Activated CD8-positive, alpha-beta memory T cell treated with anti-CD3 and anti-CD28 coated beads for 1 hour (primary cell): ENCODE measurements at places on chromosomes 3 and 15.

- DNase-seq = no peak
These were observed 400.9 kb upstream of the ATP11B start for GRCh38 chr3:182392182-182392937.

- no peak for DNase-seq
These were observed 10.2 kb downstream of the ACKR2 start for GRCh38 chr3:42819351-42819965.

DNA sequence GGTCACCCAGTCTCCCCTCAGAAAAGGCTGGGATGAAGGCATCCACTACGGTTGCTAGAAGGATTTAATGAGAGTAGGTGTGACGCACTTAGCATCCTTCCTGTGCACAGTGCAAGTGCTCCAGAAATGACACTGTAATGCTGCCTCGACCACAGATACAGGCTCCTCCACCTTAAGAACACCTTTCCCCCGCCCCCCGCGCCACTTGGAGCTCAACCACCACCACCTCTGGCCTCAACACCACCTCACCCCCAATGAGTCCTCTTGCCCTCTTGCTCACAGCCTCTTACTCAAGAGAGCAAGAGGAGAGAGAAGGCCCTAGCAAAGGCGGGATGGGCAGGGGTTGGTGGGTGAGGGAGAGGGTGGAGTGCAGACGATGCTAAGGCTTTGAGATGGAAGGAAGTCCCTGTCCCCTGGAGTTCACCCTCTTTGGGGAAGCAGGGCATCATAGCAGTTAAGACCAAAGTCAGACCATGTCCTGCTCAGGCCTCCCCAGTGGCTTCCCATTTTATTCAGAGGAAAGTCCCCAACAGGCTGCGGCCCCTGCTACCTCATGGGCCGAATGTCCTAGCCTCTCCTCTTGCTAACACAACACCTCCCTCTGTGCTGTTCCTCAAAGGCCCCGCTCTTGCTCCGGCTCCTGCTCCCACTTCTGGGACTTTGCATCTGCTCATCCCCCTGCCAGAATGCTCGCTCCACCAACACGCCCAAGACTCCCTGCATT lies 8.3 kb downstream of the STARD5 start:
- no peak for DNase-seq

- DNase-seq = no peak
These were observed 93.8 kb upstream of the PDZRN3 start for GRCh38 chr3:73718326-73719110.

- DNase-seq = no peak
These were observed 47.8 kb downstream of the LRRK1 start for GRCh38 chr15:100966997-100967396.

- no peak for DNase-seq
These were observed 15.6 kb upstream of the PRTG start for GRCh38 chr15:55758580-55758986.

DNA sequence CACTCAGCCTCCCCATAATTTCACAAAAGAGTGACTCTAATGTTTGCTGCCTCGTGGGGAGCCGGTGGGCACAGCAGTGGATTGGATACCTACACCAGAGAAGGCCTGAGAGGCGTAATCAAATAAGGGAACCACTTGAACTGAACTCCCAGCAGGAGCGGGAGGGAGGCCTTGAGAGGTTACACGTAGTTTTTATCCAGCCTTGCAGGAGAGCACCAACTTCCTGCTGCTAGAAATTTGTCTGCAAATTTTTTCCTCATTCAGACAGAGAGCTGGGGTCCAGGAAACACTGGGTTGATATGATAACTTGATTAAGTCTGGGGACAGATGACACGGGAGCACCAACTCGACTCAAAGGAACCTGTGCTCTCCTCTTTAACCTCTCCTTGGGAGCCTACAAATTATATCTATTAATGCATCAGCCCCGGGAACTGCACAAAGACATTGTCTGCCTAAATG lies 69.8 kb downstream of the HES1 start:
- DNase-seq = no peak

GRCh38 chr3:66297900-66298299 lies 77.1 kb downstream of the SLC25A26 start:
- no peak for DNase-seq

GRCh38 chr15:26023231-26023630 lies 160.1 kb upstream of the ATP10A start:
- DNase-seq = no peak

DNA sequence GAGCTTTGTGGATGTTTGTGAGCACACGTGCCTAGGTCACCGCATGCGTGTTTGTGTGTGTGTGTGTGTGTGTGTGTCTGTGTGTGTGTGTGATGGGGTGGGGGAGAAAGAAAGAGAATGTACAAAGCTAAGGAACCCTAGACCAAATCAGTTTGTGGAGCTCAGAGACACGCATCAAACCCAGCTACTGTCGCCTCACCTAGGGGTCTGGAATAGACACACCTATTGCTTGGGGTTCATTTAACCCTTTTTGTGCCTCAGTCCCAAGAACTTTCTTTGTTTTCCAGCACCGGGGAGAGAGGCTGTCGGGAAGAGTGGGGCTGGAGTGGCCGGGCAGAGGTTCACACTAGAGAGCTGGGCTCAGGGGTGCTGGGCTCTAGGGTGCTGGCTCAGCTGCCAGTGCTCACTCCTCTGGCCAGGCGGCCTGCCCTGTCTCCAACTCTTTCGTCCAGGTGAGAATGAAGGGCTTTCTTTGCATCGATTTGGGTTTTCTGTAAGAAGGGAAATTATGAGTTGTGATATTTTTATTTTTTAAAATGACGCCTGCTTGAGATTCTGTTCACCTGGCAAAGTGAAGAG lies 221.6 kb downstream of the MEIS2 start:
- no peak for DNase-seq

DNA sequence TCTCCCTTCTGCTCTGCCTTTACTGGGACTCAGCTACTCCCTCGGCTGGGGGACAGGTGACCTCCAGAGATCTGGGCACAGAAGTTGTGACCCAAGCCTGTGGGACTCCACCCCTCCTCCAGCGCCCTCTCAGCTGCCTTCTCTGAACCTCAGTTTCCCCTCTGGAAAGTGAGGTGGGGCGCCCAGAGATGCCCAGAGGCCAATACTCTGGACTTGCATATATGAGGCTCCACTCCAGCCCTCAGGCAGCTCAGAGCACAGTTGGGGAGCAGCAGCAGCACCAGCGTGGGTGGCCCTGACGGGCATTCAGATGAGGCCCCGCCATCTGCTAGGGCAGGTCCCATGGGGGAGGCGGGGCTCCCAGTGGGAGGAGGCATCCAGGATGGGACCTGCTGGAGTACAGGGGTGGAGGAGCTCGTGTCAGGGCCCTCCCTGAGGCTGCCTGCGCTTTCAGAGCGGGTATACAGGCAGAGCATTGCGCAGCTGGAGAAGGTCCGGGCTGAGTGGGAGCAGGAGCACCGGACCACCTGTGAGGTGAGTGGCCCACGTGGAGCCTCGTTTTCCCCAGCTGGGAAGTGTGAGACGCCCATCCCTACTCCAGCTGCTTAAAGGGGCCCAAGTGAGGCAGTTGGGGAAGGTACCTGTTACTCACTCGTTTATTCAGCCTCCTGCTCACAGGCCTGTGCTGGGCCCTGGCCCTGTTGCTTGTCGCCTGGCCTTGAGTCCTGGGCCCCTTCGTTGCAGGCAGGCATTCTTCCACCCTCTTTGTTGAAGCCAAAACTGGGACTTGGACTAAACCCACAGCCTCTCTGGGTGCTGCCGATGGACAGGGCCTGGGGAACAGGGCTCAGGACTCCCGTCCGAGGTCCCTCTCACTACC lies 35.4 kb downstream of the PSTPIP1 start:
- DNase-seq = no peak

DNA sequence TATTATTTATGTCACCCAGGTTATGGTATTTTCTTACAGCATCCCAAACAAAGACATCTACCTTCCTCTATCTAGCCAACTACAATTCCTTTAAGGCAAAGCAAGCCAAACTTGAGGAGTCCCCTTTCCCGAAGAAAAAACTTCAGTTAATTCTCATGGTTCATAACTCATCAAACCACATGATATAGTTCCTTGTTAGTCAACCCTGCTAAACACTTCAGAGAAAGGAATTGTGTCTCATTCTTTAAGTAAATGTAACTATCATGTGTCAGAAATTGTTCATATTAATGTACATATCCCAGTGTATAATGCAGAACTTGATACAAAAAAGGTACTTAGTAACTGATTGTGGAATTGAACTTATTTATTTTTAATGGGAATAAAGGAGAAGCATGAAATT lies 44.4 kb downstream of the ST3GAL6 start:
- no peak for DNase-seq

GRCh38 chr3:170689296-170689829 lies 103.5 kb upstream of the SLC7A14 start:
- no peak for DNase-seq

GRCh38 chr15:68821190-68821840 lies 620 bp upstream of the ANP32A start:
- DNase-seq = no peak

GRCh38 chr15:51403072-51403878 lies 61.8 kb downstream of the GLDN start:
- DNase-seq = no peak

DNA sequence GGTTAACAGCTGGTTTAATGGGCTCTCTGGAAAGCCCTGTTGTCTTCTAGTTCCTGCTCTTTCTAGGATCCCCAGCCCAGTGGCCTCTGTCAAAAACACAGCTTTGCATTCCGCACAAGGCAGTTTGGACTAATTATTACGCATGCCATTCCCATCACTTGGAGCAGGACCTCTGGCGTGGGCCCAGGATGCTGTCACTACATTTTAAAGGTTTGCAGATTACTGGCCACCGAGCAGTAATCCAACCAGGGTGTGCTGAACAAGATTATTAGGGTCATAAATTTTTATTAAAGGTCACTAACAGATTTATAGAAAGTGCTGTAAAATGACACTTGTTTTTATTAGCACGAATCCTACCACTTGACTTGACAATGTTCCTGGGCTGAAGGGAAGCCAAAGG lies 143.6 kb upstream of the SLC6A11 start:
- DNase-seq = no peak

- no peak for DNase-seq
These were observed 562 bp downstream of the CGGBP1 start for GRCh38 chr3:88058306-88058580.

DNA sequence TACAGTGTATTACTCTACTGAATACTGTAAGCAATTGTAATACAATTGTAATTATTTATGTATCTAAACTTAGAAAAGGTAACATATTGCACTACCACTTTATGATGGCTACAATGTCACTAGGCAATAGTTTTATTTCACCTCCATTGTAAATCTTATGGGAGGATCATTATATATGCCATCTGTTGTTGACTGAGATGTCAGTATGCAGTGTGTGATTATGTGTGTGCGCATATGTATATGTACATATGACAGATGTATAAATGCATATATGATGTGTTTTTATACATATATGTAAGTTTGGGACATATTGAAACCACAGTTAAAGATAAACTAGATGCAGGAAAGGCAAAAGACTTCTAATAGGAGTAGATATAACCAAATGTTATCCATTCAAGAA lies 8.5 kb downstream of the IGSF10 start:
- DNase-seq = no peak

DNA sequence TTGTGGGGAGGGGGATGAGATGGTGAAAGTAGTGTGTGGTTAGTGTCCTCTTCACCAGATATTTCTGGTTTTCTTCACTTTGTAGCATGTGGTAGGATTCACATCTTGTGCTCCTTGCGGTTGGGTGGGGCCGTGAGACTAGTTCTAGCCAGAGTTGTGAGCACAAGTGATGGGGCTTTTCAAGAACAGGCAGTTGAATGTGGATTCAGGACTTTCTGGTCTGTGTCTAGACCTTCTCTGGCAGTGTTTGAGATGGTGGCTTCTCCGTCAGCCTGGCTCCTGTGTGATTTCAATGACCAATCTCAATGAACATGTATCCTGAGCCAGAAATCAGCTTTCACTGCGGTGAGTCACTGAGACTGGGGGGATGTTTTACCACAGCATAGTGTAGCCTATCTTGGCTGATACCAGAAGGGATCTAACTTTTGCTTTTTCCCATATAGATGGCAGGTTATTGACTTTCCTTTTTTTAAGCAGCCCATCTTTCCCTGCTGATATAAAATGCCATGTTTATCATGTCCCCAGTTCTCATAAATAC lies 82.6 kb downstream of the RPLP1 start:
- no peak for DNase-seq

- no peak for DNase-seq
These were observed 830 bp downstream of the SEMA4B start for GRCh38 chr15:90201944-90202375.

GRCh38 chr3:54818942-54819341 lies 108.9 kb downstream of the LRTM1 start:
- DNase-seq = no peak

DNA sequence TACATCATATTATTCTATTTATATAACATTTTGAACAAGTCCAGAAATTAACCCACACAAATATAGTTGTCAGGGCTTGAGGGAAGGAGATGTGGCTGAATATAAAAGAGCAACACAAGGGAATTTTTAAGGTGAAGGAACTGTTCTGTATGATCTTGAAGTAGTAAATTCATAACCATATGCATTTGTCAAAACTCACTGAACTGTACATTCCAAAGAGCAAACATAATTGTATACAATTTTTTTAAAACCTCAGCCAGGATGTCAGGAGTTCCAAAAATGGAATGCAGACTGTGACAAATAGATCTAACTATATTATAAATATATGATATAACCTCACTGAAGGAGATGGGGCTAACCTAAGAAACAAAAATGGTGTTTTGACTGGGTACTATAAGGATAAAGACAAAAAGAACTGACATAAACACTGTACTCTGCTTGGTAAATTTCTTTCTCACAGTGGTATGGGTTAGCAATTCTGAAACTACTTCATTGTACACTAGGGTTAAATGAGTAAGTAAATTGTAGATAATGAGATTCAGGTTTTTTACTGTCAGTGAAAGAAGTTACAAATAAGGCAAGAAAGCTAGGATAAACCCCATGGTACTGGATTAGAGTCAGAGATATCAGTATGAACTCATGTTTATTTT lies 14.4 kb downstream of the GOLGB1 start:
- no peak for DNase-seq

- DNase-seq = no peak
These were observed 31.4 kb downstream of the ZNF662 start for GRCh38 chr3:42937334-42937733.
